ENCODE measurements at places on chromosomes 6 and 20.

DNA sequence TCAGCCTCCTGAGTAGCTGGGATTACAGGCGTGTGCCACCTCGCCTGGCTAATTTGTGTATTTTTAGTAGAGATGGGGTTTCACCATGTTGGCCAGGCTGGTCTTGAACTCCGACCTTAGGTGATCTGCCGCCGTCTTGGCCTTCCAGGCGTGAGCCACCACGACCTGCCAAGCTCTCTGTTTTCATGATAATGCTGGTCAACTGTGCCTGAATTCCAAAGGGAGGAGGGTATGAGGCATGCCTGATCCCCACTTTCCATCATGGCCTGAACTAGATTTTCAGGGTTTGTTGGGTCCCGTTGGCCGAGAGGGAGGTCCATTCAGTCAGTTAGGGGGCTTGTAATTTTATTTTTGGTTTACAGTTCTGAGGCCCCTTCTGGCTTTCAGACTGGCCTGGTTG lies 28.0 kb upstream of the ANGPT4 start:
- H3K27me3 ChIP-seq = no peaks in the 10 kb centered on the region
- no peak overlapping the region for H3K27ac ChIP-seq
- H3K4me1 ChIP-seq = no peaks in the 10 kb centered on the region
- no peak for DNase-seq

- H3K27ac ChIP-seq = no peak overlapping the region
- no peaks in the 10 kb centered on the region for H3K4me1 ChIP-seq
- H3K36me3 ChIP-seq = no peaks in the 10 kb centered on the region
- H3K27me3 ChIP-seq = no peaks in the 10 kb centered on the region
Measured at GRCh38 chr6:168626046-168626602, 185.1 kb downstream of the SMOC2 start.

GRCh38 chr6:106564476-106564875 lies 64.8 kb downstream of the RTN4IP1 start:
- no peaks in the 10 kb centered on the region for H3K36me3 ChIP-seq
- no peaks in the 10 kb centered on the region for H3K27me3 ChIP-seq
- H3K4me3 ChIP-seq = no peak overlapping the region
- no peak for DNase-seq
- no peak overlapping the region for H3K27ac ChIP-seq
- peaks cover 8% of the 10 kb centered on the region for H3K4me1 ChIP-seq

DNA sequence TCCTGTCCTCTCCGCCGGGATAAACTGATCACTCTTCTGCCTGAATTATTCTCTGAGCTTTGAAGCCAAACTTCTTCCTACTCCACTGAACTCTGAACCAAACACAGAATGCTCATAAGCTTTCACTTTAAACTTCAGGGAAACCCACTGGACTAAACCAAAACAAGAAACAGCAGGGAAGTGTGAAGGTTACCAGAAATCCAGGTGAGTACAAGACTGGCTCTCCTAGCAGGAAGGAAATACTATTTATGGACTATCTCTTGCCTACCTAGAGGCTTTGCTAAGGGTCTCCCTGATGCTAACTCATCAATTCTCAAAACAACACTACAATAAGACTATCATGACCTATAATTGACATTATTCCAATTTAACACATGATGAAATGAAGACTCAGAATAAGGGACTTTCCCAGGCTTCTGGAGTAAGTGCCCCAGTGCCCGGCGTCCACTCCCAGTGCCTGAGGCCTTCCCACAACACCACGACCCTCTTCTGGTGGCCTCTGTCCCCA lies 145.0 kb downstream of the ZDHHC14 start:
- H3K27ac ChIP-seq = no peak overlapping the region
- no peaks in the 10 kb centered on the region for H3K27me3 ChIP-seq
- no peak overlapping the region for H3K4me3 ChIP-seq
- H3K4me1 ChIP-seq = peaks cover 34% of the 10 kb centered on the region

GRCh38 chr6:130047088-130047995 lies 29.0 kb downstream of the L3MBTL3 start:
- no peak overlapping the region for H3K4me3 ChIP-seq
- H3K27ac ChIP-seq = no peak overlapping the region
- no peaks in the 10 kb centered on the region for H3K4me1 ChIP-seq
- H3K36me3 ChIP-seq = no peaks in the 10 kb centered on the region
- no peaks in the 10 kb centered on the region for H3K27me3 ChIP-seq

GRCh38 chr6:31541059-31541657 lies 645 bp downstream of the DDX39B start:
- peak overlapping the region; percentile 76 for H3K4me3 ChIP-seq
- peak; percentile 66 for DNase-seq
- no peaks in the 10 kb centered on the region for H3K36me3 ChIP-seq

DNA sequence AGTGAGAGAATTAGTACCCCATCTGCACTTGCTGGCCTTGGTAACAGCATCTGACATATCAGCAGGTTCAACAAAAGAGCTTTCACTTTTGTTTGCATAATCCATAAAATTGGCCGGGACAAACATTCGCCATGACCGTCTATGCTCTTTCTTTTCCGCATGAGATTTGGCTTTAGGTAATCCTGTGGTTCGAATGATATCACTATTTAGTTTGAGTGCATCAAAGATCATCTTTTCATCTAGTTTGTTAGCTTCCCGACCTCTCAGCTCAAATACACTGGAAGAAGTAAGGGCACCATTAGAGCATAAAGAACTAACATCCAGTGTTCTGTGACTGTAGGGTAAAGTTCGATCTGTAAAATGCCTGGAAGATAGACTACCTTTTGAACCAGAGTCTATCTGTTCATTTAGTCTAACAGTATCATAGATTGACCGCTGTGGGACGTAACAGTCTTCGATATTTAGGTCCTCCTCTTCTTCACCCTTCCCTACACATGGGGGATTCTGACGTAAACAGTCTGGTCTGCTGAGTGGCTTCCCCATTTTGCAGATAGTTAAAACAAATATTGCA lies 101.6 kb downstream of the DST start:
- peak overlapping the region; percentile 78 for H3K27ac ChIP-seq
- H3K4me3 ChIP-seq = peak overlapping the region; percentile 2
- no peaks in the 10 kb centered on the region for H3K36me3 ChIP-seq
- peaks cover 9% of the 10 kb centered on the region for H3K4me1 ChIP-seq

DNA sequence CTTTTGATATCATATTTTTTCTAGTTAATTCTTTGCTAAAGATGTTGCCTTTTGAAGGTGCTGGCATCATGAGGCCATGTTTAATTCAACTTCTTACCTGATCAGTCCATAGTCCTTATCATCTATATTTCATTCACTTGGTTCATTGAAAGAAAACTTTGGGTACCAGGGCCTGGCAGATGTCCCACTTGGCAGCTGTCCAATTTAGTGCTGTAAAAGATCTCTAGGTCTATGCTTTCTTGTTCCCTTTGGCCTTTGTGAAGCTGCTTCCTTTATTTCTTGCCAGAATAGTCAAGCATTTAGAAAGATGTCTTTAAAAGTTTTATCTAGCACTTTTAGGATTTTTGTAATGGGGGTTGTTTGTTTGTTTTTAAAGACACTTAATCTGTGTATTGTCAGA lies 61.7 kb upstream of the EYA4 start:
- H3K27ac ChIP-seq = no peak overlapping the region
- no peak overlapping the region for H3K4me3 ChIP-seq
- no peaks in the 10 kb centered on the region for H3K4me1 ChIP-seq
- H3K36me3 ChIP-seq = no peaks in the 10 kb centered on the region

GRCh38 chr6:135465307-135465706 lies 32.2 kb downstream of the AHI1 start:
- H3K36me3 ChIP-seq = no peaks in the 10 kb centered on the region
- H3K27ac ChIP-seq = no peak overlapping the region
- H3K4me1 ChIP-seq = no peaks in the 10 kb centered on the region

GRCh38 chr20:24160563-24161281 lies 172.1 kb upstream of the GGTLC1 start:
- H3K4me1 ChIP-seq = no peaks in the 10 kb centered on the region
- no peaks in the 10 kb centered on the region for H3K36me3 ChIP-seq
- no peak for DNase-seq

GRCh38 chr6:28920281-28920680 lies 3.5 kb downstream of the TRIM27 start:
- no peak for DNase-seq
- no peak overlapping the region for H3K4me3 ChIP-seq

GRCh38 chr6:47413752-47414422 lies 63.7 kb upstream of the CD2AP start:
- H3K4me3 ChIP-seq = peak overlapping the region; percentile 32
- no peak for DNase-seq
- no peaks in the 10 kb centered on the region for H3K4me1 ChIP-seq
- no peaks in the 10 kb centered on the region for H3K27me3 ChIP-seq
- no peak overlapping the region for H3K27ac ChIP-seq

- H3K27ac ChIP-seq = no peak overlapping the region
- no peaks in the 10 kb centered on the region for H3K27me3 ChIP-seq
- H3K4me1 ChIP-seq = no peaks in the 10 kb centered on the region
- DNase-seq = no peak
Measured at GRCh38 chr20:63782051-63782471, 42.5 kb downstream of the SLC2A4RG start.

DNA sequence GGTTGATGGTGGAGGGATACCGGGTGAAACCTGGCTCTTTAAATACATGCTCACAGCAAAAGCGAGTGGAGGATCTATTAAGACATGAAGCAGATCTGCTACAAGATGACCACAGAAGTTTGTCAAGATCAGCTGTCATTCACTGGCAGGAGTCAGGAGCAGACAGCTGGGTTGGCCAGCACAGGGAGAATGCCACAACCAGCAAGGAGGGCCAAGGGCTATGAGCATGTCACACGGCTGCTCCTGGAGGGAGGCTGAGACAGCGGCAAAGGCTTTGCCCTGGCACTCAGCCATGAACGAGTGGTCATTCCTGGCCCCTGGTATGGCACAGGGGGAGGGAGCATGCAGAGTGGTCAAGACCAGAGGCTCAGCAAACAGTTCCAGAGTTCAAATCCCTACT lies 77.6 kb downstream of the POPDC3 start:
- H3K4me1 ChIP-seq = no peaks in the 10 kb centered on the region
- no peak overlapping the region for H3K27ac ChIP-seq
- no peaks in the 10 kb centered on the region for H3K27me3 ChIP-seq
- DNase-seq = no peak

- no peak for DNase-seq
- no peak overlapping the region for H3K4me3 ChIP-seq
- no peaks in the 10 kb centered on the region for H3K27me3 ChIP-seq
- H3K27ac ChIP-seq = no peak overlapping the region
- no peaks in the 10 kb centered on the region for H3K36me3 ChIP-seq
Measured at GRCh38 chr6:149563203-149563927, 2.8 kb upstream of the GINM1 start.

Measured in tibial nerve (tissue), 4 donors.